Activated effector memory CD4-positive, alpha-beta T cell treated with Interleukin-2 at 50 U/mL for 16 hours (primary cell): ENCODE measurements at places on chromosomes 3 and 15.

- DNase-seq, result no peak
Measured at GRCh38 chr3:63193647-63194046, 84.5 kb upstream of the SYNPR start.

DNA sequence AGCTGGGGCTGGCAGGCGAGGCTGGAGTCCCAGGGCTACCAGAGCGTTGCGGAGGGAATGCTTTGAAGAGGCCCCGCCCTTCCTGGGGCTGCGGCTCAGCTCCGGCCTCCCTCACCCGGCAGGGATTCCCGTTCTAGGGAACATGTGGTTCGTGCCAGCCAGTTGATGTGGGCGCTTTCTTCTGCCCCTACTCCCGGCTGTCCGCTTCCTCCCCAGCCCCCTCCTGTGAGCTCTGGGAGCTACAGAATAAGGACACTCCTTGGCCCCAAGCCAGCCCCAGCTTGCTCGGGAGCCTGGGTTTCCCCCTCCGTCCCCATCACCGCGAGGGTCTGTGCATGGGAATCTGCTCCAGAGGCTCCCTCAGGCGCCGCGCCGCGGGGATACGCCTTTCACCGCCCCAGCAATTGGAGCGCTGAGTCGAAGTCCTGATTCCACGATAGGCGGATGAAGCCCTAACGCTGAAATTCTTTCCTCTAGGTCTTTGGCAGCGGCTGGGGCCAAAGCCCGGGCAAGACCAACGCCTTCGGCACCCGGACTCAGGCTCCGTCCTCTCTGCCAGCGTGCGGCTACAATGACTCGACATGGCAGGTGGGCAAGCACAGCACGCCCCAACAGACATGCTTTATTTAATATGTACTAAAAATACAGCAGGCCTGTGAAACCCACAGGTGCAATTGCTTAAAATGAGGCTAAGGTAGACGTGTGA lies 69.5 kb downstream of the KLF15 start:
- no peak for DNase-seq

GRCh38 chr3:58074997-58075396 lies 66.8 kb downstream of the FLNB start:
- DNase-seq, result no peak

DNA sequence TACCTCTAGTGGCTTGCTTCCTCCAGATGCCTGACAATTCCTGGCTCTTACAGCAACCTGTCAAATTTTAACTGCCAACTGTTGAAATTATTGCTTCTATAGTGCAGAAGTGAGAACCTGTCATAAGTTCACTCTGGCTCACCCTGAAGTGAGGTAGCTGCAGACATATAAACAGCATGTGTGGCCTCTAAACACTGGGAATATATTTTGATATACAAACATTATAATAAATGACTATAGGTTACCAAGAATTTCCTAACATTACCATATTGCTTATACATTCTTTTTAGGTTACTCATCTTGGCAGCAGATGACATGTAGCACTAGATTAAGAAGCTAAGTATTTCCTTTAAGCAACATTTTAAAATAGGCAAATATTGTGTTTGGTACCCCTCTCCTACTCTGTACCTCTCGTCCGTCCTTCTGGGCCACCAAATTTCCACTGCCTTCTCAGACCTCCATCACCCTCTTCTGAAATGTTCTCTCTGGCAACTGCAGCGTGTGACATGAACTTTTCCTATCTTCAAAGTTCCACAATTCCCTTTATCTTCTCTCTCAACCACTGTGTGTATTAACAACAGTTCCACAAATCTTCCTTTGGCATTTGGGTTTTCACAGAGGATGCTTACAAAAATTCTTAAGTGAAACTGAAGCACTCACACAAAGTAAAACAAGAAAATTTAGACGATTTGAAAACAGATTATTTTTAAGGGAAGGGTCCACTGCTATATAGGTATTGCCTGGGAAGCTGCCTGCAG lies 15.3 kb upstream of the XXYLT1 start:
- no peak for DNase-seq

DNA sequence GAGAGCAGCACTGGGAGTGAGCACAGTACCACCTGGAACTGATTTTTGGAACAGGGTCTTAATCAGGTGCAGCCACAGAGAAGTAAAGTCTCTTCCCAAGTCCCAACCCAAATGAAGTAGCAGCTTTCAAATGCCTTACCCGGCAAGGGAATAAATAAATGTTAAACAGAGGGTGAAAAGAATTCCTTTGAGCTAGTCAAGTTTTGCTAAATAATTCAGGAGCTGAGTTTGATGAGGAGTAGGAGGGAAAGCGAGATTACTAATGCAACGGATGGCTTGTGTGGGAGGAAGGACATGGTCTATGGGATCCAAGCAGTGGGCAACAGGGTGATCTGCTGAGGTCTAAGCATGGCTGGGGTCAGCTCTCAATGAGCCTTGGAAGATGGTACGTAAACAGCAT lies 204.5 kb upstream of the ST8SIA2 start:
- no peak for DNase-seq

DNA sequence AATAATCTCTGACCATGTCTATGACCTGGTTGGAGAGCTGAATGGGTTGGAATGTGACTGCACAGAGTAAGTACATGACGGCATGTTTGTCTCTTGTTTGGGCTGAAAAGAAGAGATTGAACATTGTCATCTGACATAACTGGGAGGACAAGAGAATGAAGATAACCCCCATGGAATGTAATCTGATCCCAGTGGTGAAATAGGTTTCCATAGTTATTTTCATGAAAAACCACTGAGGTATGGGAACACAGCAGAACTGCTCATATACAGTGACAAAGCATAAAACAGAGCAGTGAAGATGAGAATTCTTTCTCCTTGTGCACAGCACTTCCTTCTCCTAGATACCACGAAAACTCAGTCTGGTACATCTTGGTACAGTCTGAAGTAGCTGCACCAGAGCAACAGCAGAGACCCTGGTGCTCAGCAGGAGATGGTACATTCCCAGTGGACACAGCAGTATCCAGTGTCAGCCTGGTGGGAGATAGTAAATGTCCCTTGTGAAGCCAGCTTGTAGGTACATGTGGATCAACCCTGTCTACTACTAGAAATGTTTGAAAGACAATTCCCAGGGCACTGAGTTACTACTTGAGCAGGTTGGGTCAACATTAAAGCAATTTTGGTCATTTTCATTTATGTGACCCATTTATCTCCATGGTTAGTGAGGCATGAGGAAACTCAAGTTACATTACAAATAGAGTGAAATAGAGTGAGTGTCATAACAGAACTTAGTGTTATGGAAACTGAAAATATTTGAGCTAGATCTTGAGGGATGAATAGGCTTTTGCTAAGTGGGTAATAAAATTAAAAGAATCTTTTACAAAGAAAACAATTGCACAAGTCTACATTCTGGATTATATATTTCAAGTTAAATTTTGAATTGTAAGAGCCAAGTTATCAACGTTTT lies 178.3 kb downstream of the SUCNR1 start:
- DNase-seq, result no peak

- no peak for DNase-seq
Measured at GRCh38 chr3:143716731-143717130, 131.5 kb downstream of the SLC9A9 start.

DNA sequence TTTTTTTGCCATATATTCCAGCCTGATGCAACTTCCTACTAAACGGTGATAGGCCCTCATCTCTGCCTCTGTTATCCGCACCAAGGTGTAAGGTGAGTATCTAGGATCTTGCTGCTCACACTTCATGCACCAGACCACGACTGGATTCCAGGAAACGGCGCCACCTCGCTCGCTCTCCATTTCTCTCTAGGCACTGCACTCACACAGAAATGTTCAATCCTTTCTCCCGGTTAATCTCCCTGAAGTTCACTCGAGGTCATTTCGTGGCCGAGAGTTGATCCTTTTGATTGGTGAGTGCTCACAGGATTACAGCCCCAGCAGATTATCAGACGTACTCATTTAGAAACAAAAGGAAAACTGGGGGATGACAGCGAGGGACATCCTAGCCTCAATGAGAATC lies 28.1 kb downstream of the MCF2L2 start:
- DNase-seq, result no peak

GRCh38 chr3:120274739-120275167 lies 10.3 kb downstream of the GPR156 start:
- DNase-seq, result no peak

- no peak for DNase-seq
Measured at GRCh38 chr3:49787182-49787464, 781 bp upstream of the IP6K1 start.

DNA sequence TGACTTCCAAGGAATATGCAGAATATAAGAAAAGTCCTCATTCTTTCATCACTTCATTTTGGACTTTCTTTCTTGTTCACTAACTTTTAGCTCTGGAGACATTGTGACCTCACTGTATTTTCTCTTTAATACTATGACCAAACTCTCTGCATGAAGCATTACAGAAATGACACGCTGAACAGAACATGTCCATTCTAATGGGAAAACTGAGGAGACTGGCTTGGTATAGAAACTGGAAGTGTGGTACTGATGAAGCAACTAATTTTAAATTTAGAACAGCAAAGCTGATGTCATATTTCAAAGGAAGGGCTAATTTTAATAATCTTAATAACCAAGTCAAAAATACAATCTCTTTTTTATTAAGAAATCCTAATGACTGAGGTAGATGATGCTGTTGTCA lies 4.7 kb downstream of the DPH3 start:
- no peak for DNase-seq

DNA sequence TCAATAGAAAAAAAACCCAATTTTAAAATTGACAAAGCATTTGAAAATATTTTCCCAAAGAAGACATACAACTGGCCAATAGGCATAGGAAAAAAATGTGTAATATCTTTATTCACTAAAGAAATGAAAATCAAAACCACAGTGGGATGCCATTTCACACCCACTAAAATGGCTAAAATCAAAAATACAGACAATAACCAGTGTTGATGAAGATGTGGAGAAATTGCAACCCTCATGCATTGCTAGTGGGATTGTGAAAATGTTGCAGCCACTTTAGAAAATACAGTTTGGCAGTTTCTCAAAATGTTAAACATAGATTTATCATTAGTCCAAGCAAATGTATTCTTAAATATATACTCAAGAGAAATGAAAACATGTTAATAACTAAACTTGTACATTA lies 315.1 kb upstream of the GPR149 start:
- DNase-seq, result no peak

DNA sequence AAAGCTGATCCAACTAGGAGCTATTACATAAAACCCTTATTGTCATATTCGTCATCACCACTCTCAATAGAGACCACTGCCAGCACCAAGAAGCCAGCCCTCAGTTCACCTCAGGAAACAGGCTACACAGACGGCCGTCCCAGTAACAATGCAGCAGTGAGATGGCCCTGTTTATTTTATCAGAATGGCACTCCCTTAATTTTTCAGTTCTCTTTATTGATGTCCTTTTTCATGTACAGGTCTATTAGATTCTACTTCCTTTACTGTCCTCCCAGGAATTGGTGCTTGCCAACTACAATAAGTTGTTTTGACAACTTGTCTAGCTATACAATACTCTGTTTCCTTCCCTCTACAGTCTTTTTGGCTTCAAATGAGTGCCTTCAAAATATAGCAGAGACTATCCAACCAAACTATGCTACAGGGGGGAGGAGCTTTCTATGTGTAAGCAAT lies 272.5 kb downstream of the ZBTB20 start:
- DNase-seq, result no peak

GRCh38 chr3:155958676-155959075 lies 88.2 kb downstream of the GMPS start:
- DNase-seq, result no peak

GRCh38 chr3:19816631-19817030 lies 117.4 kb downstream of the EFHB start:
- no peak for DNase-seq

DNA sequence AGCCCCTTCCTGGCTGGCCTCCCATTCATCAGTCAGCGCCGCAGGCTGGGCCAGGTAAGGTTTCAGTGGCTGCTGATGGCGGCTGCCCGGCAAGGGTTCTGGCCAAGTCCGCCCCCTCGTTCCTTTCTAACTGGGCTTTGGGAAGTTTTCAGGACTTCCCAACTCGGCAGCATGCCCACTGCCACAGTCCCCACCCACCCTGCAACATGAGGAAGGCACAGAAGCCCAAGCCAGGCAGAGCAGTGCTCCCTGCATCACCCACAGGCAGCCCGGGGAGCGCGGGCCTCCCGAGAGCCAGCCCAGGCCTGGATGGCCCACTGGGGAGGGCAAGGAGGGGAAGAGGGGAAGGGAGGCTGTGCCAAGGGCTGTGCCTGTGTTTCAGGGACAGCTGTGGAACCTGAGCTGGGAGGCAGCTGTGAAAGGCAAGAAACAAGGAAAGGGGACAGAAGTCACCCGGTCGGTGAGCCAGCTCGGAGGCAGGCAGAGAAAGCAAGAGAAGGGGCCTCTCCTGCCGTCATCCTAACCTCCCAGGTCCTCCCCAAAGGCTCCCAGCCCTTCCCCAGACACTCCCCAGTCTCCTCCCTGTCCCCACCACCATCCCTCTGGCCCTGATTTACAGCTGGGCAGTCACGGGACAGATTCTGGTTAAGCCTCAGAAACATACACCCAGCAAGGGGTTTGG lies 73.9 kb downstream of the CPN2 start:
- no peak for DNase-seq

GRCh38 chr3:183032880-183033555 lies 52.7 kb upstream of the DCUN1D1 start:
- DNase-seq, result no peak

DNA sequence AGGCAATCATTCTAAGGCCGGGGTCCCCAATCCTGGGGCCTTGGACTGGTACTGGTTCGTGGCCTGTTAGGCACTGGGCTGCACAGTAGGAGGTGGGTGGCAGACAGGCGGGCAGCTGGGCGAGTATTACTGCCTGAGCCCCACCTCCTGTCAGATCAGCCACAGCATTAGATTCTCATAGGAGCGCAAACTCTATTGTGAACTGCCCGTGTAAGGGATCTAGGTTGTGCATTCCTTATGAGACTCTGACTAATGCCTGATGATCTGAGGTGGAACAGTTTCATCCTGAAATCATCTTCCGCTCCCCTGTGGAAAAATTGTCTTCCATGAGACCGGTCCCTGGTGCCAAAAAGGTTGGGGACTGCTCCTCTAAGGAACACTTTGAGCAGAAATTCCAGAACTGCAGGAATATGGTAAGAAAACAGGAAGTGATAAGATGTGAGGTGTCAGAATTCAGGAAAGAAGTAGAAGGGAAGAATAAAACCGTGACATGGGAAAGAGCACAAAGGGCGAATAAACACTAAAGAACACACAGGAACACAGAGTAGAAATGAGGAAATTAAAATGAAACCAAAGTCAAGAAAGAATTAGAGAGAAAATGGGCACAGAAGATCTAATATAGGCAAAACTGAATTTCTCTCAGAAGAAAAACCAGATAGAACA lies 57.6 kb downstream of the PDCD6IP start:
- DNase-seq, result no peak

- DNase-seq, result no peak
Measured at GRCh38 chr15:73773428-73773827, 20.3 kb upstream of the INSYN1 start.

GRCh38 chr3:183189641-183190040 lies 27.1 kb upstream of the LAMP3 start:
- DNase-seq, result no peak
